T-helper 17 cell (primary cell): ENCODE measurements at places on chromosomes 6 and 20. TPM values are rescaled to one million over a fixed set of nuclear protein-coding genes. Genes with fewer than 3 reads are reported as not detected.

DNA sequence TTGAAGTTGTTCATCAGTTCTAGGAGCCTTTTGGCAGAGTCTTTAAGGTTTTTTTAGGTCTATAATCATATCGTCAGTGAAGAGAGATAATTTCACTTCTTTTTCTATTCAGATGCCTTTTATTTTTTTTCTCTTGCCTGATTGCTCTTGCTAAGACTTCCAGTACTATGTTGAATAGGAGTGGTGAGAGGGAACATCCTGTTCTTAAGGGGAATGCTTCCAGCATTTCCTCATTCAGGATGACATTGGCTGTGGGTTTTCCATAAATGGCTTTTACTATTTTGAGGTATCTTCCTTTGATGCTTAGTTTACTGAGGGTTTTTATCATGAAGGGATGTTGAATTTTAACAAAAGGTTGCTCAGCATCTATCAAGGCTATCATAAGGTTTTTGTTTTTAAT is 109.5 kb downstream of the CLVS2 start:
- no peak for DNase-seq

Gene EZR
- 361 TPM for total RNA-seq

Gene TLDC2
- total RNA-seq: not detected

- DNase-seq: no peak
Measured at GRCh38 chr6:28695715-28696114, 170.0 kb downstream of the GPX5 start.

Gene PSORS1C1
- not detected for total RNA-seq

Gene TENT5A
- total RNA-seq: 6.2 TPM

Gene BTN1A1
- total RNA-seq: 0.10 TPM

DNA sequence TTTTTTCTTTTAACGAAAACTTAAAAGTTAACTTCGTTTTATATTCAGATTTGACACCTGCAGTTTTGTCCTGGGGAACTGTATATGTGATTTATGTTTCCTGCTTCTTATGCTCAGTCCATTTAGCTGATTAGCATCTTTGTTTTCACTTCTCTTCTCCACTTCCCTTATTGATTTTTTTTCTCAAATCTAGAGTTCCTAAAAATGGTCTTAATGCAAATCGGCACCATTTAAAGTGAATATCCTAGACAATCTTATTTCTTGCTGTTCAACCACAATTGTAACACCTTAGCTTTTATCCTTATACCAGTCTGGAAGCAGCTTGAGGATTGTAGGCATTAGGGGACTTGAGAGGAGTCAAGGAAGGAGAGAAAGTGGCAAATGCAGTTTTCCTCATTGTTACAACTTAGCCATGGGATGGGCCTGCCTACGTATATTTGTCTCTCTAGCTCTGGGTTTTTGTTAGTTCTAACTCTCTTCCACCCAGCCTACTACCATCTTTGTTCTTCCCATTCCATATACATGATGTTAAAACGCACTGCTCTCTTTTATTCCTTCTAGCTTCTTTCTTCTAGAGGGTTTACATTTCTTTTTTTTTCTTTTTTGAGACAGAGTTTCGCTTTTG is 8.5 kb downstream of the QRSL1 start:
- no peak for DNase-seq

Gene TTBK1
- total RNA-seq: 0.16 TPM

DNA sequence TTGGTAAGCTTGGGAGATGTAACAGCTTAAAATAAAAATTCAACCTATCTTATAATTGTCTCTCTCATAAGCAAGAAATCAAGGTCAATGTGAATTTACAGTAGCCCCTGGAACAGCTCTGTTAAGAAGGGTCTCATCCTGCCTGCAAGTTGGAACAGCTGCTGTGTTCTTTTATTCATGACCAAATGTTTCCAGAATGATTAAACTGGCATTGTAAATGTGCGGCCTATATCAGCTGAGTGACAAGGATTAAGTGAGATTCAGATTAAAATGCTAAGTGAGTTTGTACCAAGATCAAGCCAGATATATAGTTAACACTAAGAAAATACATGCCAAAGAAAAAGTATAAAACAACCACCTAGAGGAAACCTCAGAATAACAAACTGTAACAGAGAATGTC is 45.3 kb upstream of the NRSN1 start:
- no peak for DNase-seq

Gene ACAT2
- total RNA-seq: 34.6 TPM

Gene ADGRF5
- total RNA-seq: not detected

DNA sequence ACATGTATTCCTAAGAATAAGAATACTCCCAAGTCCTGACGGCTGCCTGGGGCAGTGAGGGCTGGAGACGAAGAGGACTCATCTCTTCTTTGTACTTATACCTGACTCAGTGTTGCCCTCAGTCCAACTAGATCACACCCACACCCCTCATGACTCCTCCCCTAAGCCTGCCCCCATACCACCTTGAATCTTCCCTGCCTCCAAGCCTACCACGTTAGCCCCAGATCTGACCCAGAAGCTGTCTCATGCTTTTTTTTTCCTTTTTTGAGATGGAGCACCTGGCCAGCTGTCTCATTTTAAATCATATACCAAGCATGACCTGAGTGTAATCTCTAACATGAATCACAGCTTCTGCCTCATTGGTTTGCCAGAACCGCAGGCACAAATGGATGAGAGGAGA is 45.2 kb downstream of the MUC22 start:
- no peak for DNase-seq

Gene PRR18
- not detected for total RNA-seq

- DNase-seq: no peak
Measured at GRCh38 chr20:52411611-52412010, 220.0 kb upstream of the ZFP64 start.

- DNase-seq: no peak
Measured at GRCh38 chr6:151589667-151590066, 95.8 kb downstream of the CCDC170 start.

Gene HLA-DRB5
- total RNA-seq: 8.8 TPM

- DNase-seq: no peak
Measured at GRCh38 chr6:131787079-131787478, 20.7 kb upstream of the ENPP1 start.

- no peak for DNase-seq
Measured at GRCh38 chr20:33881989-33882388, 70.8 kb downstream of the CHMP4B start.

Gene ITPR3
- 48.1 TPM for total RNA-seq

- no peak for DNase-seq
Measured at GRCh38 chr6:41713159-41713649, 22.2 kb downstream of the TFEB start.

Gene IBTK
- 22.2 TPM for total RNA-seq

Gene MED20
- 3.6 TPM for total RNA-seq

Gene MOXD1
- not detected for total RNA-seq
